ENCODE measurements at places on chromosomes 5 and 9.

- no peak for DNase-seq
Measured at GRCh38 chr9:87497604-87498045, at the start of gene DAPK1. DAPK1 (plus strand) TSS chr9:87497867; CDS start chr9:87499078, 1,211 bp downstream.

- DNase-seq: no peak
Measured at GRCh38 chr9:11352612-11353011, 739.8 kb upstream of the PTPRD start.

GRCh38 chr9:134399435-134400056 is 73.3 kb downstream of the RXRA start:
- no peak for DNase-seq

DNA sequence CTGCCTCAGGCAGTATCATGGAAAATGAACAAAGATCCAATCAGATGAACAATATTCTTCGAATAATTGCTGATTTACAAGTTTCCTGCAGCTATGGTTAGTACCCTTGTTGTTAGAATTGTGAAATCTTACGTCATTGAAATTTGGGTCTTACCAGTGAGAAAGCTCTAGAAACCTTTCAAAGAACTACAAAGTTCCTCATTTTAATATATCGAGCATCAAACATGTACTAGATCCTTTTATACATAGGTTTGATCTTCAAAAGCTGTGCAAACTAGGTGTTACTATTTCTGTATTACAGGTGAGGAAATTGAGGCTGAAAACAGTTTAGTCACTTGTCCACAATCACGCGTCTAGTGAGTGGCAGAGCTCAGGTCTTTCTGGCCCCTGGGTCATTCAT is 43.7 kb upstream of the ANGPTL2 start:
- DNase-seq: no peak

- no peak for DNase-seq
Measured at GRCh38 chr5:125492977-125493376, 746.5 kb upstream of the ZNF608 start.

DNA sequence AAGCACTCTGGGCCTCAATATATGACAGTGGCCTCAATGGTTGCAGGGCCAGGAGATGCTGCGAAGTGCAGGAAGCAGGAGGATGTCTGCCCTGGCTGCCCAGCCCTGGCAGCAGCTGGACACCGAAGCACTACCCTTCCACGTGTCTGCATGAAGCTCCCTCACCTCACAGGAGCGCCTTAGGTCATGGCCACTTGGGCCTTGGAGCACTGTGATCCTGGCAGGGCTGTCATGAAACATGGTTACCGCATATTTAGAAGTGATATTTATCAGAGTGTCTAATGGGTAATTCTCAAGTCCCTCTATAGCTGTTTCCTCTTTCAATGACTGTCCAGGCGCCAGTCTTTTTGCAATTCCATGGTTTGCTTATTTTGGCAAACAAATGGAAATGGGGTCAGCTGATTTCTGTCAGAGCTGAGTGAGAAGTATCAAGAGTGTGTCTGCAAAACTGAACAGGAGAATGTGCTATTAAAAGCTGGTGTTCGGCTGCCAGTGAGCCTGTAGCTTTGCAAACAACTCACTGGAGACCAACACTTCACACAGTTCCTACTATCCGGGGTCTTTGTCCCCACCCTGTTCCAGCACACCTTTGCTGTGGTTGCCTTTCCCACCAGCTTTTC is 285.9 kb downstream of the KIF4B start:
- no peak for DNase-seq

GRCh38 chr5:147532156-147532555 is 22.3 kb upstream of the DPYSL3 start:
- DNase-seq: no peak

- DNase-seq: peak; percentile 15
Measured at GRCh38 chr5:137563646-137564397, 64.7 kb upstream of the SPOCK1 start.

GRCh38 chr9:37521111-37521510 is 35.4 kb downstream of the POLR1E start:
- DNase-seq: no peak

DNA sequence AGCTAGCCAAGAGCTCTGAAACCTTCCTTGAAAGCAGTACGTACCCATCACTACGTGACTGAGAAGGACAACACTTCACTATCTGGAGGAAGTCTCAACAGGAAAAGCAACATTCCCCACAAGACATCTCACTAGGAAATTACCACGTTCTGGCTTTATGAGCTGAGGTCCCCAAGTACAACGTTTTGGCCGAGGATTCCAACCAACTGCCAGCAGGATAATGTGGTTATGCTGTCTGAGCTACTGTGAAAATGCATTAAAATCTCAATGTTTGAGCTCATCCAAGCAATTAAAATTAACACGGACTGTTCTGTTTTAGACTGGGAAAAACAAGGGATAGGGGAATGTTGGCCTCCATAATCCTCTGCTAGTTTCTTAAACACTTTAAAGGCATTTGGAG is 16.4 kb downstream of the MED27 start:
- no peak for DNase-seq
